ENCODE measurements at places on chromosomes 4 and X.
A peak's percentile ranks its signal among the peaks of the same experiment; 100 is the strongest.

DNA sequence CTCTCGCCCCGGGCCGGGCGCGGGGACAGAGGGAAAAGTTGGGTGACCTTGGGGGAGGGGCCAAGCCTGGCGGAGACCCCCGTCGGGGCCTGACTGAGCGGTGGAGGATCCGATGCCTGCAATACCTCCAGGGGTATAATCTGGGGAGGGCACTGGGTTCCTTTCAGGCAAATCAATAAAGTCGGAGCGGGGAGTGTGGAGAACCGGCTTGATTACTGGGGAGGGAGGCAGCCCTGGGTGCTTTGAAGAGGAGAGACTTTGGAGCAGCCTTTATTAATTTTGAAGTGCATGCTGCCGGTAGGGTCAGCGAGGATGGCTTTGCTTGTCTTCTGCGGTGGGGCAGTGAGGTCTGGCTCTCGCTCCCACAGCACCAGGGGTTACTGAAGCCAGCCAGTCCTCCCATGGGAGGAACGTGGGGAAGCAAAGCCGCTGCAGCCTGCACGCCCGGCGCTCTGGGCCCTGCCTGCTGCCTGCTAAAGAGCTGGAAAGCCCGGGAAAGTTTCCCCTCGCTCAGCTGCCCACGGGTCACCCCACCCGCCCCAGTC is 403 bp upstream of the LGI2 start:
- no peaks in the 10 kb centered on the region for H3K36me3 ChIP-seq
- no peak for DNase-seq
- H3K4me1 ChIP-seq: no peaks in the 10 kb centered on the region
- H3K27ac ChIP-seq: no peak overlapping the region
- H3K27me3 ChIP-seq: no peaks in the 10 kb centered on the region

- no peak overlapping the region for H3K27ac ChIP-seq
- H3K27me3 ChIP-seq: no peaks in the 10 kb centered on the region
- H3K36me3 ChIP-seq: no peaks in the 10 kb centered on the region
Measured at GRCh38 chr4:140925417-140925816, 169.2 kb upstream of the TBC1D9 start.

- no peak for DNase-seq
- no peaks in the 10 kb centered on the region for H3K4me1 ChIP-seq
- H3K27me3 ChIP-seq: no peaks in the 10 kb centered on the region
- no peak overlapping the region for H3K4me3 ChIP-seq
Measured at GRCh38 chr4:169485086-169485485, 127.3 kb downstream of the NEK1 start.

- no peaks in the 10 kb centered on the region for H3K27me3 ChIP-seq
- peak overlapping the region; percentile 100 for H3K27ac ChIP-seq
- peaks cover 60% of the 10 kb centered on the region for H3K4me1 ChIP-seq
- peak overlapping the region; percentile 97 for H3K4me3 ChIP-seq
- H3K36me3 ChIP-seq: peaks cover 7% of the 10 kb centered on the region
- peak; percentile 89 for DNase-seq
Measured at GRCh38 chr4:77074981-77075855, 571 bp downstream of the CCNI start.

GRCh38 chr4:66640233-66640990 is 904.9 kb downstream of the CENPC start:
- no peak for DNase-seq
- no peaks in the 10 kb centered on the region for H3K27me3 ChIP-seq
- H3K4me1 ChIP-seq: no peaks in the 10 kb centered on the region
- no peaks in the 10 kb centered on the region for H3K36me3 ChIP-seq

DNA sequence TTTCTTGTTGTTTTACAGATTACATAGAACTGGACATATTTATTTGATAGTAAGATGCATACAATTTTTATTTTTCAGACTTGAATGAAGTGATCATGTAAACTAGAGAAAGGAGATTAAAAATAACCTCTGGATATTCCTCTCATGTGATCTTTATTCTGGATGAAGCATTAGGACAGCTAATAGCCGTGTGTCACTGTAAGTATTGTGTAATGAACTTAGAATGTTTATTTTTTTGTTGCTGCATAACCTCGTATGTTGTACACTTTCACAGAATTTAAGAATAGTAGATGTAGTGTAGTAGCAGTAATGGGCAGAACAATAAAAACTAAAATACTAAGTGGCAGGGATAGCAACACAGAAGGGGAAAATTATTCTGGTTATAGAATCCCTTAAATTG is 2094.5 kb upstream of the TENM3 start:
- H3K27ac ChIP-seq: no peak overlapping the region
- no peaks in the 10 kb centered on the region for H3K27me3 ChIP-seq
- H3K36me3 ChIP-seq: no peaks in the 10 kb centered on the region
- no peaks in the 10 kb centered on the region for H3K4me1 ChIP-seq

DNA sequence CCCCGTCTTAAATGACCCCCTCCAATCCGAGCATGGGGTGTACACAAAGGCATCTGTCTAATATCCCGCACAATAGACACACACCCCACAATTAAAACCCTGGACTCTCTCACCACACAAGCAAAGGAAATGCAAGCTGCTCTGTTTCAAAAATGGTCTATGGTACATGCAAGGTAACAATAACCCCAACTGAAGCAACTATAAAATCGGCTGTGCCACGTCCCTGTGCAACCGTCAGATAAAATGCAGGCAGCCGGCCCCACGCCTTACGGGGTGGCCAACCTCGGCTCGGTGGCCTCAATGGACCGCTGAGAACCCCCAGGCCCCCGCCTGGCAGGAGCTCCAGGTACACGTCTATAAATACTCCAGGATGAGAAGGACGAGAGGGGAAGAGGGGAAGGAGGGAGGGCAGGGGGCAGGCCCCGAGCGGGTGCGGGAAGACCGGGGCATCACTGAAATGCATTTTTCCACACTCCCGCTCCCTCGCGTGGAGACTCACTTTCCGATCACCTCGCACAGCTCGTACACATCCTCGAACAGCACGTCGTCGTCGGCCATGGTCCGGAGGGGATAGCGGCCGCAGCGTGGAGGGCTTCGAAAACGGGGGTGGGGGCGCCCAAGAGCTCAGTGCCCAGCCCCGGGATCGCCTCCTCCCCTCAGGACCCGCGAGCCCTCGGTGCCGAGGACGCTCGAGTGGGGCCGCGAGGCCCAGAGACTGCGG is 763 bp downstream of the CASK start:
- no peaks in the 10 kb centered on the region for H3K36me3 ChIP-seq
- DNase-seq: peak; percentile 26
- H3K27ac ChIP-seq: peak overlapping the region; percentile 89

- H3K4me1 ChIP-seq: no peaks in the 10 kb centered on the region
- no peak overlapping the region for H3K27ac ChIP-seq
- no peak for DNase-seq
- no peaks in the 10 kb centered on the region for H3K36me3 ChIP-seq
- no peak overlapping the region for H3K4me3 ChIP-seq
- H3K27me3 ChIP-seq: no peaks in the 10 kb centered on the region
Measured at GRCh38 chr4:85509882-85510631, 35.1 kb downstream of the ARHGAP24 start.

- H3K27ac ChIP-seq: no peak overlapping the region
- no peaks in the 10 kb centered on the region for H3K27me3 ChIP-seq
- no peak overlapping the region for H3K4me3 ChIP-seq
Measured at GRCh38 chr4:61442936-61443335, 242.8 kb downstream of the ADGRL3 start.

- H3K4me3 ChIP-seq: no peak overlapping the region
- DNase-seq: no peak
- H3K36me3 ChIP-seq: no peaks in the 10 kb centered on the region
- H3K4me1 ChIP-seq: no peaks in the 10 kb centered on the region
Measured at GRCh38 chr4:23382879-23383278, 507.0 kb downstream of the PPARGC1A start.

GRCh38 chr4:54233697-54234496 is 4.8 kb downstream of the PDGFRA start:
- DNase-seq: peak; percentile 37
- no peak overlapping the region for H3K27ac ChIP-seq
- no peaks in the 10 kb centered on the region for H3K27me3 ChIP-seq
- H3K36me3 ChIP-seq: no peaks in the 10 kb centered on the region
- no peaks in the 10 kb centered on the region for H3K4me1 ChIP-seq

DNA sequence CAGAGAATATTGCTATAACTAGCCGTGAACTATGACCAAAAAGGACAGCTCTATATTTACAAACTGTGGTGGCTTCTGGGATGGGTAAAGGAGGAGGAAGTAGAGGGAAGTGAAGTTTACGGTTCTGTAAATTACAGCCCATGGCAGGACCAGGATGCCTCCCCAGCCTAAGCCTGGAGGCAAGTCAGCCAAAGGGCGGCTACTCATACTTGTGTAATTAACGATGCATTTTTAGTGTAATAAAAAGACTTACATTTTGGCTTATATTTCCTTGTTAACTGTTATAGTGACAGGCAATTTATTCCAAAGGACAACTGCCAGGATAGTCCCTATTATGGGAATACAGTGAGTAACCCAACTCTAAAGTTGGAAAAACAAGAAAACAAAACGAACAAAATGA is 139.9 kb upstream of the OTUD4 start:
- no peak overlapping the region for H3K4me3 ChIP-seq
- H3K36me3 ChIP-seq: no peaks in the 10 kb centered on the region
- no peaks in the 10 kb centered on the region for H3K27me3 ChIP-seq
- no peak overlapping the region for H3K27ac ChIP-seq
- H3K4me1 ChIP-seq: no peaks in the 10 kb centered on the region

DNA sequence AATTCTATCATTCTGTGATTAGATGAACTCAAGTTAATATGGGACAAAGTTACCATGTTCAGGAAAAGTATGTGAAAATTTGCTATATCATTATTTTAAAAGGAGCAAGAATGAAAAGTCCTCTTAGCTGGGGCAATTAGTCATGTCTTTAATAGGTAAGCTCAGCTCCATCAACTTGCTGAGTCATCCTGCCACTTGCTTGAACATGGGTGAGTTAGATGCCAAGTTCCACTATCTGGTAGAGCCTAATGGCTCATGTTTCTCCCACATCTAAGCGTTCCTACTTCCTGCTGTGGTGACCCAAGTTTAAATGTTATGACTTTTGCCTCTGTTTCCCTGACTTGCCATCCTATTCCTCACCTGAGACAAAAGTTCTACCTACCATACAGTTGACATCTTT is 276.8 kb downstream of the ZNF674 start:
- DNase-seq: peak; percentile 18
- H3K27me3 ChIP-seq: no peaks in the 10 kb centered on the region
- no peak overlapping the region for H3K27ac ChIP-seq
- peaks cover 7% of the 10 kb centered on the region for H3K4me1 ChIP-seq

- H3K27ac ChIP-seq: no peak overlapping the region
- no peaks in the 10 kb centered on the region for H3K4me1 ChIP-seq
- no peaks in the 10 kb centered on the region for H3K36me3 ChIP-seq
- no peak overlapping the region for H3K4me3 ChIP-seq
Measured at GRCh38 chrX:96703379-96703778, 18.7 kb downstream of the DIAPH2 start.

DNA sequence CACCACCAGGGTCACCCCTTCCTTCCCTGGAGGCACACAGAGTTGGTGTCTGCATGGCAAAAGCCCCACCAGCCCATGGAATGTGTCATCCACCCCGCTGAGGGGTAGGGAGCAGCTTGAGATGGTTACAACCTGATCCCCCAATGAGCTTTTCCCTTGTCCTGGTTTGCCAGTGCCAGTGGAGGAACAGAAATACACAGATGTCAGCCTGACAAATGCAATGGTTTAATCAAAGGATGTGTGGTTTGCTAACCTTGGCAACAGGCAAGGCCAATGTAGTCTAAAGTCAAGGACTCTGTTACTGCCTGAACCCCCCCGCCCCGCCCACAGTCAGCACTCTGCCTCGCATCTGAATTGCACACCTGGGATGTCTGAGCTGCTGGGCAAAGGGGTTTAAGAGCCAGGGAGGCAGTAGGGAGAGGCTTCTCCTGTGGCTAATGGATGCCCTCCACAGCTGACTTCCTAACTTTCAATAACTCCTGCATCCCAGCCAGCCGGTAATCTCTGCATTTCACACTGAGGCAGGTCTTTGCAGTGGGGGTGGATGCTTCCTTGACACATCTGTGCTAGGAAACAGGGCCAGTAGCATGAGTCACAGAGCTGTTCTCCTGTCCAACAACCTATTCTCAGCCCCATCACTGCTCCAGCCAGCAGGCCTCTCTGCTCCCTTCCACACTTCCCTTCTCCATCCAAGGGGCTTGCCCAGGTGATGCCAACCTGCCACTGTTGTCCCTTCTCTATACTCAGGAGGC is 137.5 kb downstream of the AMMECR1 start:
- H3K4me1 ChIP-seq: peaks cover 3% of the 10 kb centered on the region
- no peak for DNase-seq
- no peaks in the 10 kb centered on the region for H3K36me3 ChIP-seq

DNA sequence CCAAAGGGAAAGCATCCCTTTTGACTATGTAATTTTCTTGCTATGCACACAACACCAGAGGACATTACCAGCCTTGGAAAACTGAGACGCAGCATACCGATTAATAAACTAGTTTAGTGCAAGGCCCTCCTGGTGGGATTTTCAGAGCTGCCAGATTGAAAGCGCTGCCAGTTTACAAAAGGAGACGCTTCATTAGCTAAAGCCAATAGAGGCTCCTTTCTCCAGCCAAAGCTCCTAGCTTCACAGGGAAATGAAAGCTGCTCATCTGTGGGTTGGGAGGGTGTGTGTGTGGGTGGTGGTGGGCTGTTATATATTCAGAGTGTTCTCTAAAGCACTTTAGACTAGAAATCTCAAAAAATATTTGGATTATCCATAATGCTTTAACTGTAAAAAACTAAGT is 32.4 kb downstream of the SPANXN4 start:
- H3K27me3 ChIP-seq: no peaks in the 10 kb centered on the region
- no peak overlapping the region for H3K27ac ChIP-seq

DNA sequence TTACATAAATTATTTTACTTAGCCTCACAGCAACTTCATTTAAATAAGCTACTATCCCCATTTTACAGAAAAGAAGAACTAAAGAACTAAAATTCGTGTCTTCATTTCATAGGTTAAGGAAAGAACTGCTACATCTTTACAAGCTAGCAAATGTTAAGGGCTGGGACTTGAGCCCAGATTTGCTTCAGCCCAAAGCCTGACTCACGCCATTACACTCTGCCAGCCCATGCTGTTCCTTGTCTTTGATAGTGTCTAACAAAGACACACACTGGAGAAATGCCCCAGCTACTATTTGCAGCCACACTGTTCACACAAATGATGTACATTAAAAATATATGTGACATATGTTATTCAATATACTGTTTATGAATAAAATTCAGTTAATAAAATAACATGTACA is 29.0 kb upstream of the ERVMER34-1 start:
- no peaks in the 10 kb centered on the region for H3K36me3 ChIP-seq
- no peaks in the 10 kb centered on the region for H3K27me3 ChIP-seq
- no peak overlapping the region for H3K27ac ChIP-seq
- H3K4me3 ChIP-seq: no peak overlapping the region

DNA sequence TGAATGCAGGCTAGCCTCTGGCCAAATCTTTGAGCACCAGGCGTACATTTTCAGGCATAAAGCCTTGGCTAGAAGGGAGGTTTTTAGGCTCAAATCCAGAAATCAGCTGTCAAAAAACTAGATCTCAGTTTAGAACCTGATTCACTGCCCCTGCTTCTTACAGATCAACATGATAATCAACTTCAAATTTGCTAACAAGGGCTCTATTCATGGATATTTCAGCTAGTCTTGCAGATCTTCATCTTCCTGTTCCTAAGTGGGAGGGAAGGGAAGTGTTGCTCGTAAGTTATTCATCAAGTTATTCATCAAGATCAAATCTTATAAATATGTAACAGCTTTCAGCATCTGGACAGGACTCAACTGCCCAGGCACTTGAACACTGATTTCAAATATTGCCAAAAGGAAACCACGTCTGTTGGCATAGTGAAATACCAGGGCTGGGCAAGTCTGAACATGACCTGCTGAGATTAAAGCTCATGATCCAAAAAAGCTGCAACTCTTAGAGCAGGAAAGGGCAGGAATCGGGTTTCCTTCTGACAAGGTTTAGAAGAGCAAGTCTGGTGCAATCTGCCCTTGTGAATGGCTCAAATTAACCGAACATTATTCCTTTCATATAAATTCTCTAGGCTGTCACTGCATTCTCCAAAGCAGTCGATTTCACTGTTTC is 200.3 kb downstream of the PDGFC start:
- no peaks in the 10 kb centered on the region for H3K4me1 ChIP-seq
- H3K36me3 ChIP-seq: no peaks in the 10 kb centered on the region
- H3K4me3 ChIP-seq: no peak overlapping the region
- no peak overlapping the region for H3K27ac ChIP-seq
- no peaks in the 10 kb centered on the region for H3K27me3 ChIP-seq
